ENCODE measurements at places on chromosomes 2 and 18.
A peak's percentile ranks its signal among the peaks of the same experiment; 100 is the strongest.

- DNase-seq = no peak
Measured at GRCh38 chr2:153823880-153824279, 47.8 kb upstream of the GALNT13 start.

DNA sequence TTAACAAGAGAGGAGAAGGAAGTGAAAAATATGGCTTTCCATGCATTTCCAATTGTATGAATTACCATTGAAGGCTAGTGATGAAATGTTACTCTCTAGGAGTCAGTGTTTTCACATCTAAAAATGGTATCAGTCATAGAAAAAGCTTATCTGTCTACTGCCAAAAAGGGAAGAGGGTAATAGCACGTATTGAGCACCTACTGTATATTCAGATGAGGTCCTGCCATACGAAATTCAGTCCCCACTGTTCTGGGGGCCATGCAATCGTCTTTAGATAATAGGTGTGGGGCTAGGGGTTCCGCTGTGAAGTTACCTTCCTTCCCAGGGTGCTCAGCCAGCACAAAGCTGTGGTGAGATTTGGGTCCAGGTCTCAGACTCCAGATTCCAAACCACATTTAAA, 14.2 kb upstream of the GRHL1 start:
- no peak for DNase-seq

- DNase-seq = no peak
Measured at GRCh38 chr2:154974041-154974440, 275.5 kb downstream of the KCNJ3 start.

DNA sequence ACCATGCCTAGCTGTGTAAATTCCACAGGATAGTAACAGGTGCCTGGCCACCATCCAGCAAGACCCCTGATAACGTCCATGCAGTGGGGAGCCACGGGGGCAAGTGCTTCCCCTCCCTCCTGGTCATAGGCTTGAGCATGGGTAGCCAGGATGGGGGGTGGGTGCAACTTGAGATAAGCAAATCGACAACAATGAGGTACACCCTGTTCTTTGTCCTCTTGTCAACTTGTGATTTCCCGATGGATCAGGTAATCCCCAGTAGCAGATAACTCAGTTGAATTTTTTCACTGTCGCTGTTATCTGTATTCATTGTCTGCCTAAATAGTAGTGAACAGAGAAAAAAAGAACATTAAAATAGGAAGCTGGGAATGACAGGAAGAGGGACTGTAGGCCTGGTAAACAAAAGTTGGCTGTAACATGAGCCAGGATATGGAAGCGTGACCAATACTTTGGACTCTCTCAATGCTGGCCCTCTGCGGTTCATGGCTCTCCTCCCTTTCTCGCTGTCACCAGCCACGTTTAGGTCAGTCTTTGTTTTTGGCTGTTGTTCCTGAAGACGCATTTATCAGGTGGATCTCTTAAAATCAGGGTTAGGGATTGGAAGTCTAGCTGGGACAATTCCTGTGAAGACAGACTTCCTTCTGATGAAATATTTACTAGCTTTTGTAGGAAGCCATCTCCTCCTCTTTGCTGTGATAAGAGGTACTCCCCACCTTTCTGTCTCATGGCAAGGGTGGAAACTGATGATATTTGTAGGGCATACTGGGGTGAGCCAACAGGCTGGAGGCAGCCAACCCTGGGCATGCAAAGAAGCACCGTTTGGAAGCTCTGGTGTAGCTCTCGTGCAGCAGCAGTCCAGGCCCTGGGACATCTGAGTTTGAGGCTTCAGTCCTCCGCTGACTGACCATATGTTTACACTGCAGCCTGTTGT, 42.4 kb downstream of the TCF7L1 start:
- no peak for DNase-seq

GRCh38 chr2:3470856-3471737, 48.2 kb downstream of the ADI1 start:
- DNase-seq = no peak

- DNase-seq = no peak
Measured at GRCh38 chr18:79133724-79134123, 64.5 kb downstream of the ATP9B start.

- no peak for DNase-seq
Measured at GRCh38 chr2:180706694-180707093, 273.7 kb upstream of the UBE2E3 start.

- DNase-seq = no peak
Measured at GRCh38 chr2:102342888-102343287, 12.7 kb upstream of the IL18R1 start.

DNA sequence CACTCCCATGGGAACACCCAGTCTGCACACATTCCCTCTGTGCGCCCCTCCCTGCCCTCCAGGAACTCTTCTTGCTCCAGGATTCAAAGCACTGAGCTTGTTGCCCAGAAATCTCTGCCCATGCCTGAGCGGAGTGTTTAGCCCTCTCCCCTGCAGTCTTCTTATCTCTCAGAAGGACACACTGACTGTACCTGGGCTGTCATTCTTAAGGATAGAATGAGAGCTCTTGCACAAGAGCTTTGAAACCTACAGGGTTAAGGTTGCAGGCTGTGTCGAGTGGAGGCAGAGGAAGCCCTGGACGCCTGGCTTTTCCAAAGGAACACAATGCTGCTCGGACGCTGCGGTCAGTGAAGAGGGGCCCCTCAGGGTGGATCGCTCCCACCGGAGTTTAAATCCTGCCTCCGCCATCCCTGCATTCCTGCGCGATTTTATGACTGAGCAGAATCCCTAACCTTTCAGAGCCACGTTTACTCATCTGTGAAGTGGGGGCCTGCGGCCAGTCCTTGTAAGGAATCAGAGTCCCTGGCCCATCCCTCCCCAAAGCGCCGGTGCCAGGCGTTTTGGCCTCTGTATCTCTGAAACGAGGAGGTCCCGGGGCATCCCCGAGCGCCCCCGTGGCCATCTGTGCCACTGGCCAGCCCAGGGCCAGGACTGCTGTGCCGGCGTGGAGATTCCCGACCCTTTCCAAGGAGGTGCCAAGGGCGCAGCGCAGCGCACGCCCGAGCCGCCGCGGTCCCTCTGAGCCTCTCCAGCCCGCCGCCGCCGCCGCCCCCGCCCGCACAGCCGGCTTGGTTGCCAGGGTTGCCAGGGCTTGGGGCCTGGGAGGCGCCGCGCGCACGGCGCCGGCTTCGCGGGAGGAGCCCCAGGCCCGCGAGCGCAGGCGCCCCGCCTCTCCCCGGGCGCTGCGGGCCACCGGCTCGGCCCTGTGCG, 58.9 kb downstream of the FAM168B start:
- no peak for DNase-seq

- DNase-seq = no peak
Measured at GRCh38 chr2:29016504-29016903, 35.4 kb downstream of the TOGARAM2 start.

DNA sequence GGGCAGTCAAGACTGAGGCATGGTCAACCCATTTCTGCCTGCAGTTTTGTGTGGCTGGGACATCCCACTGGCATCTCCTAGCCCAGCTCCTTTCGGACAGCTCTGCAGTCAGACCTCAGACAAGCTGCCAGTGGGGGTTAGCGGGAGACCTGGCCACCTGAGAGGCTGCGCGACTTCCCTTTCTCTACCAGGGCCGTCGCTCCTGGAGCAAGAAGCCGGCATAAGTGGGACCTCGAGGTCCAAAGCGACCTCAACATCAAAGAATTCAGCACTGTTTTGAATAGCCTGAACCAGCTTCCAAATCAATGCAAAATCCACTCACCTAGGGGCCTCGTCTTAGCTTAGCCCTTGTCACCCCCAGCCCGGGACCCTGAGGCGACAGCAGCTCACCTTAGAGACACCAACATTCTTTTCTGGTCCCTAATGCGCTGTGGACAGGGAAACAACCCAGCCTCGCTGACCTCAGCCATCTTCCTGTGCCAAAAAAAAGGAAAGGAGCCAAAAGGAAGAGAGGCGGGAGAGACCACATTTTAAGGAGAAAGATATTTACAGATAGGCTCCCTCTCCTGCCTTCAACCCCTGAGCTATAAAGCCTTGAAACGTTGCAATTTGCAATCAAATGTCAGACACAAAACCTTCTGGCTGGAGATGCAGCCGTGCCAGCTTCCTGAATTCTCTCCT, 81.2 kb downstream of the GFPT1 start:
- no peak for DNase-seq

GRCh38 chr2:68832233-68832869, 38.8 kb downstream of the BMP10 start:
- peak; percentile 29 for DNase-seq

DNA sequence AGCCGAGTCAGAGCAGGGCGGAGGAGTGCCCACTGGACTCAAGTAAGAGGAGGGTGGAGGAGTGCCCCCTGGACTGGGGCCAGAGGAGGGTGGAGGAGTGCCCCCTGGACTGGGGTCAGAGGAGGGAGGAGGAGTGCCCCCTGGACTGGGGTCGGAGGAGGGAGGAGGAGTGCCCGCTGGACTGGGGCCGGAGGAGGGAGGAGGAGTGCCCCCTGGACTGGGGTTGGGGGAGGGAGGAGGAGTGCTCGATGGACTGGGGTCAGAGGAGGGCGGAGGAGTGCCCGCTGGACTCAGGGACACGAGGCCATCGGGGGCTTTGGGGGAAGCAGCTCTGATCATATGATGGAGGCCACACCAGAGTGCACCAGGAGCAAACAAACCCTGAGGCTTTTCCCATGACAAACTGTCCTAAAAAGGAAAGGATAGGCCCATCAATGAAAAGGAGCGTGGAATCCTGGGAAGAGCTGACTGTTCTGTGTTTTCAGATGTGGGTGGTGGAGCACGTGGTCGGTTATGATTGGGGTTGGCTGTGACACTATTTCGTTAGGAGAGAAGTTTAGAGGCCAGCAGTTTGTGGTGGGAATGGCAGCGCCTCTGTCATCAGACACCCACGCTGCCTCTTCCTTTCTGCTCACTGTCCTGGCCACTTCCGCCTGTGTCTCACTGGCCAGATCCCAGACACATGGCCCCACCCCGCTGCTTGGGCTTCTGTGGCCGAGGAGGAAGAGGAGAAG, 24.5 kb upstream of the HPCAL1 start:
- DNase-seq = peak; percentile 29

DNA sequence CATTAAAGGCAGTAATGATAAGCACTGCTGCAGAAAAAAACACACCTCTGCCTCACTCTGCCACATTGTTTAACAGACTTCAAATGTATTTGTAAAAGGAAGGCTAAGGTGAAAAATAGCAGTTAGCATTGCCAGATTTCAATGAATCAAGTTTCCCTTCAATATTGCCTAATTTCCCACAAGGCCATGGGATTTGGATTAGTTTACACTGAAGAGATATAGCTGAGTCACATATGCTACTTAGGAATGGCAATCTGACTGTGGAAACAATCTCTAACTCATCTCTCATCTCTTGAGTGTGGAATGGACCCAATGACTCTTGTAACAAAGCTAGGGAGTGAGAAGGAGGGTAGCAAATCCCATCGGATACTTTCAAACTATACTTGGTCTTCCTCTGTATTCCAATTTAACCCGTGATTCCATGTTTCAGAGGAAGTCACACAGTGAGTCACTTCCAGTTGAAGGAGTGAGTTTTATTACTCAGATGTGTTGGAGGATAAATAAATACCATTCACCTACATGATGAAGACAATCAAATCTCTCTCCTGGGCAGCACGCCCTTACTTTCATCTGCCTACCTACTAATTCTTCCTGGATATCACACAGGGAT, 5.1 kb downstream of the B4GALT6 start:
- no peak for DNase-seq

GRCh38 chr2:60735496-60736250, 20.4 kb upstream of the PAPOLG start:
- no peak for DNase-seq

- no peak for DNase-seq
Measured at GRCh38 chr2:37631292-37631691, 40.1 kb downstream of the CDC42EP3 start.

- no peak for DNase-seq
Measured at GRCh38 chr2:120942658-120943057, 207.0 kb downstream of the GLI2 start.

GRCh38 chr2:158748926-158749590, 46.1 kb upstream of the DAPL1 start:
- no peak for DNase-seq

- no peak for DNase-seq
Measured at GRCh38 chr2:1406434-1406833, 6.8 kb upstream of the TPO start.

DNA sequence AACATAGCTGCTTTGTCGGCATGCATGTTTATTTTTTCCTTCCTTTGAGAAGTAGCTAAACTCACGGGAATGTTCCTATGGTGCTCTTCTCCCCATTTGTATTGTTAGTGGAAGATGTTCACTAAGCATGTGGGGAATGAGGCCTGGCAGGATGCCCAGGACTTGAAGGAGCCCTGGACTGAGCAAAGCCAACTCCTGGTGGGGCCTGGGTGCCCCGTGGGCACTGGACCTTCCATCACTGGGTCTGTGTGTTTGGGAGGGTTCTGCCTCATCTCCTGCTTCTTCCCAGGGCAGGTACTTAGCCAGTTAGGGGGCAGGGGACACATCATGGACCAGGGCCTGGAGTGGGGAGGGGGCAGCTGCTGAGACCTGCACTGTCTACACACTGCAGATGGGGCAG, 49.3 kb downstream of the ACAA2 start:
- DNase-seq = no peak

DNA sequence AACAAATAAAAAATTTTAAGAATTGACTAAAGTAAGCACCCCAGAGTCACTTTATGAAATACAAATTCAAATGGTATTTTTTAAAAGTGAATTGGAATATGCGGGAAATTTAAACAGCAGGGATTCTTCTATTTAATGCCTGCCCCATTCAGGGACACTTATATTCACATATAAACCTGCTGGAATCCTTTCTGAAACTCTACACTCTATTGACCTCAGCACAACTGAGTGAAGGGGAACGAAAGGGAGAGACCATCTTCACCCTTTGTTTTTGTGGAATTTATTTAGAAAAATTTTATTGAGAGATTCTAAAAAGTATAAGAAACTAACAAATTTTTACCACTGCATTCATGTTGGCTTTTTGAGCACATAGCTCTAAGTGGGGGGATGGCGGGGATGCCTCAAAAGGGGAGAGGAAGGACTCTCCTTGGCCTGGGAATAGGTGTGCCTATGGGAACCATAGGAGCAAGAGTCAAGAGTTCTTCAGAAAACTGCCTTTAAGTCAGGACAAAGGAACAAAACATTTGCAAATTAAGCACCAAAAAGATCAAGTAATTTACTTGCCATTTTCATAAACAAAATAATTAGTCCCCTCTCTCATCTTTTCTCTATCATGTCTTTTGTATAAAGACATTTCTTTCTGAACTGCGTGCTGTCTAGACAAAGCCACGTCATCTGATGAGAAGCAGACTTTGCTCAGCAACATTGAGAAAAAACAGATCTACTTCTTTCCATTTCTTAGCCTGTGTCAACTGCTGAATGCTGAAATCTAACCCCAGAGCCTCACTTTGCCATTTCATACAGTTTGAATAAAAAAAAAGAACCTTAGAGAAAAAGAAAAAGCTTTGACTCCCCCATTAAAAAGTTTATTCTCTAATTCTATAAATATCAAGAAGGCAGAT, 21.6 kb upstream of the FLACC1 start:
- no peak for DNase-seq

GRCh38 chr18:78242806-78243205, 736.8 kb upstream of the SALL3 start:
- DNase-seq = no peak

GRCh38 chr2:206084870-206085741, 868 bp downstream of the INO80D start:
- peak; percentile 48 for DNase-seq
